Stimulated activated CD4-positive, alpha-beta T cell treated with anti-CD3 and anti-CD28 coated beads, Interleukin-4, amount 100 ng/mL, for 1 hour (primary cell): ENCODE measurements at places on chromosomes 3 and 15.

DNA sequence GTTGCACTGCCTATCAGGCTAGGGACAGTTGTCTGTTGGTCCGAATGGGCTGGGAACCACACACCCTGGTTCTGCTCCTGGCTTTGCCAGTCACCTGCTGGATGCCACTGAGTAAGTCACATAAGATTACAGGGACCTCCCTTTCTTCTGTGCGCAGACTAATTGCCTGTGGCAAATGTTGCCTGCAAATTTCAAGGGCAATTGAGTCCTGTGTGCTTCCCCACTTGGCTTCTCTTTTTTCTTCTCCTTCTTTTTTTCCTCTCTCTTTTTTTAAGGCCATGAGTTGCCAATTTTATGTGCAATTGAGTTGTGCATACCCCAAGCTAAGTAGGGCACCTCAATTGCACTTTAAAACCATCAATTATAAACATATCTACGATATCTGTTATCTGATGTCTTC lies 963.4 kb downstream of the MCTP2 start:
- no peak for DNase-seq

- DNase-seq: no peak
These were observed 31.6 kb upstream of the OR5K4 start for GRCh38 chr3:98322101-98322500.

DNA sequence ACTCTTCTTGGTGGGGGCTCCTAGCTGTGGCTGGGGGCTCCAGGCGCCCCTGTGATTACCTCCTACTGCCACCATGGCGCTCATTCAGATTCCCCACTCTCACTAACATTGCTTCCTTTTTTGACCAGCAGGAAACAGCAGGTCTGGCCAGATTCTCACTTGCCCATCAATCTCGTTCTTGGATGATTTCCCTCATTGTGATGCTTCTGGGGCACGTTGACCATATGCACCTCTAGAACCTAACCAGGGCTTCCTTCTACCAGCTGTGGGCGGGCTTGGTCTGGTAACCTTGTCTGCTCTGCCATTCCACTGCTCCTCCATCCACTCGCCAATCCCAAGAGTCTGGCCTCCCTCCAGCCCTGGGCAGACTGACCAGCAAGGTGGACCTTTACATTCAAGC lies 35.9 kb upstream of the PTPN23 start:
- DNase-seq: no peak

DNA sequence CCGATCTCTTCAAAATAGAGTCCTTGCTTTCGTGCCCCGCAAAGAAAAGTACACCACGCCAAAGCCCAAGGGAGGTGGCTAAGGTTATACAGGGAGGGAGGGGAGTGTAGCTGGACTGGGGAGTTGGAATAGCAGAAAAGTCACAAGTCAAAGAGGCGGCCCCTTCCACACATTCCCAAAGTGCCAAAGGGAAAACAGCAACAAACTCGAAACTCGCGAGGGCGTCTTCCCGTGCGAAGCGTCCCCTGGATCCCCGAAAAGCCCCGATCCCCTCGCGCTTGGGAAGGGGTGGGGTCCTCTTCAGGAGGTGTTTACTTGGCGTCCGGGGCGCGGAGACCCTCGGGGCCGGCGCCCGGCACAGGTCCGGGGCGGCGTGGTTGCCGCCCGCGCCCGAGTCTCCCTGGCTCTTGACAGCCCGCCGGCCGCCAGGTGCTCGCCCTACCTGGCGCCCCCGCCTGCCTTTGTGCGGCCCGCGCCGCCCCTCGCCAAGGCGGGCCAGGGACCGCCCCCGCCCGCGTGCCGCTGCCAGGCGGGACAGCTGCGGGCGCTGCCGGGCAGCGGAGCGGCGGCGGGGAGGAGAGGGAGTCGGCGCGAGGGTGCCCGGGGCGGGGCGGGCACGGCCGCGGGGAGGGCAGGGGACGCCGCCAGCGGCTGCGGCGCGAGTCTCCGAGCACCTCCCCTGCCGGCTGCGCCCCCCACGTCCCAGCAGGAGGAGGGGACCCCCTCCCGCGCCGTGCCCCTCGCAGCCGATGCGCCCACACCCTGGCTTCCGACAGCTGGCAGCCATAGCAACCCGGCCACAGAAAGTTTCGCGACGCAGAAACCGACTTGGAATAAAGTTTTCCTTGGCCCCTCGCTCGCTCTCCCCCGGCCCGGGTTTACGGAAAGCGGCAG lies 966 bp downstream of the MYO1E start:
- peak; percentile 6 for DNase-seq

DNA sequence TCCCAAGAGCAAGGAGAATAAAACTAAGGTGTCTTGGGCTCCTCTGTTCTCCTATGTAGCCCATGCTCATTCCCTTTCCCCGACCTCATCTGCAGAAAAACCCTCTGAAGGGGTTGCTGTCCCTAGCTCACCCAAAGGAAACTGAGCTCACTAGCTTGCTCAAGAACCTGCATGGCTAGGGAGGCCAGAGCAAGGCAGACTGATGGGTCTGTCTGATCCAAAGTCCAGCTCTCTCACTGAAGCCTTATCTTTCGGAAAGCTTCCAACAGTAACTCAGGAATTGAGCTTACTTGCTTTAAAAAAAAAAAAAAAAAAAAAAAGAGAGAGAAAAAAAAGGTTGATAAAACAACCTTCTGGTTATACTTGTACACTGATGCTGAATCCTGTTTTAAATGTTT lies 141.4 kb upstream of the TOPAZ1 start:
- DNase-seq: no peak

- DNase-seq: no peak
These were observed 11.3 kb upstream of the UBE3A start for GRCh38 chr15:25450163-25450562.

- no peak for DNase-seq
These were observed 61.7 kb downstream of the B3GALNT1 start for GRCh38 chr3:161043336-161044035.

DNA sequence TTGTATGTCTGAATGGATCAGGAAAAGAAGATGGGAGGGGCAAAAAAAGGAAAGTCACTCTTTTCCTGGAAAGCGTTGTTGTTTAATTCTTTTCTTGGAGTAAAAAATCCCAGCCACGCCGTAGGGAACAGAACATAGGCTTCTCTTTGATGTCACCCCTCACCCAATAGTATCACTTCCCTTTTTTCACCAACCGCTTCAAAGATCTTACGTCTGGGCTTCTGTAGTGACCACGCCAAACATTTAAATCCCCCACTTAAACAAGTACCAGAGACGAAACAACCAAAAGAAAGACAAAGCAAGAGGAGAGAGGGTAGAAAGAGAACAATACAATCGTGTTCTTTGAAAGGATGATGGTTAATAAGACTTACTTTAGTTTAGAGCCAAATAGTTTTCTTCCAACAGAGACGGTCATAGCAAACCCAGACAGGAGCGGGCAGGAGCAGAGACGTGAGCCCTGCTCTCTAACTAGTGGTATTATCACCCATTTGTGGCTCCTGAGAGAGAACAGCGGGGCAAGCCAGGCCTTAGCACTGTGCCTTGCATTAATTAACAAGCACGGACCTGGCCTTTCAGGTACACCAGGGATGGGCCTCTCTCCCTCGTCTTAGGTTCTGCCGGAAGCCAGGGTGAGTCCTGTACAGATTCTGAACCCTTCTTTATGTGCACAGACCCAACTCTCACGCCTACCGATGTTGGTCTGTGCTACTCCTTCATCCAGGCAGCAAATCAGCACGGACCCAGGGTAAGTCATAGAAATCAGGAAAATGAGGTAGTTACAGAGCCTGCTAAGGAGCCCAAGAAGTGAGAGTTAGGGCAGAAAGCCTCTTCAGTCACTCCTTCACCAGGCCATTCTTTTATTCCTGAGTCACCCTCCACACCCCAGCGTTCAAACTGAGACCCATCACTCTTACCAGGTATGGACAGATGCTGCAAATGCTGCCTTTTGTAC lies 28.2 kb upstream of the BCL6 start:
- DNase-seq: no peak

DNA sequence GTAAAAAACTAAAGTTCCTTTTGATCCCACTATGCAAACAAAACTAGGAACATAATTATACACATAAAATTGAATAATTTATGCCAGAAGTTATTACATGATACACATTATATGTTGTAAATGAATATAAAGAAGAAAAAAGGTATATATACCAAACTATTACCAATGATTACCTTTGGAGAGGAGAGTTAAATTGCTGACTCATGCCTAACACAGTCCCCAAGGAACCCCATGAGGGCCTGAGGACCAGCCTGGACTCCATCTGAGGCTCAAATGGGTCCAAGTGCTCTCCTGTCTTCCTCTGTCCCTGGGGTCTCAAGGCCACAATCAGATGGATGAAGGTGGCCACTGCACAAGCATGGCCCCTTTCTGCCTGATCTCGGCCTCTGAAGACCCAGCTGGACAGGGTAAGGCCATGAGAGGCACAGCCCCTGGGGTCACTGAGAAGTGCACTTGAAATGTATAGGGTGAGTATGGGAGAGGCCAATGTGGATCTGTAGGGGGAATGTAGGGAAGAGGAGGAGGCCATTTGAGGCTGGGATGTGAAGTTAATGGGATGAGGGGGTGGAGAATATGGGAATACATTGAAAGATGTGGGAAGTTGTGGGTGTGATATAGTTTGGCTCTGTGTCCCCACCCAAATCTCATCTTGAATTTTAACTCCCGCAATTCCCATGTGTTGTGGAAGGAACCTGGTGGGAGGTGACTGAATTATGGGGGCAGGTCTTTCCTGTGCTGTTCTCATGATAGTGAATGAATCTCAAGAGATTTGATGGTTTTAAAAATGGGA lies 1.1 kb upstream of the IQCF1 start:
- DNase-seq: no peak

DNA sequence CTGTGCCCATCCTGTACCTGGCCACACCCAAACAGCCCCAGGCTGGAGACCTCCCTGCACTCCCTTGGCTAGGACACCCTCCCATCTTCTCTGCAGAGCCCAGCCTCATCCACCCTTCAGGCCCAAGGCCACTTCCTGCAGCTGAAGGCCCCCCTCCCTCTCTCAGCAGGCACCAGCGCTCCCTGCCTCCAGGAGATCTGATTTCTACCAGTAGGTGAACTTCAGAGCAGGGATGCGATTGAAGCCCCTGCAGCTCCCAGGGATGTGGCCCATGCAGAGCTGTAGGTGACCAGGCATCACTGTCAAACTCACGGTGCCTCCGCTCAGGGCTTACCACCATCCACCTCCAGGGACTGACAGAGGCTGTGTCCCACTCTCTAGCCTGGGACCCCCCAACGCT lies 96.3 kb downstream of the NUP210 start:
- no peak for DNase-seq

DNA sequence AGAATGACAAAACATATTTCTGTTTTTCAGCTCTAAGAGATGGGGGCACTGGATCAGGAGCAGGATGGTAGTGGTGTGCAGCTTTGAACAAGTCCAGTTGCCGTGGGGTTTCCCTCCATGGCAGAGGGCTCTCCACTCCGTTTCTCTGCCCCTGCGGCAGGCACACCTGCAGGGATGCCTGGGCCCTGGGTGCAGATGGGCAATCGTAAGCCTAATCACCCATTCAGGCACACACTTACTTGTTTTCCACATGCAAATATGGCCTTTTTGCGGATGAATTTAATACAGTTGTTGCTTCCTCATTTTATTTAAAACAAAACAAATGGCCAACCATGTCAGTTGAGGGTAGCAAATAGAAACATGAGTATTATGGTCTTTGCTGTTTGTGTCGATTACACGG lies 85.1 kb downstream of the LPP start:
- no peak for DNase-seq

- no peak for DNase-seq
These were observed 9.2 kb downstream of the LZTFL1 start for GRCh38 chr3:45832699-45833098.

DNA sequence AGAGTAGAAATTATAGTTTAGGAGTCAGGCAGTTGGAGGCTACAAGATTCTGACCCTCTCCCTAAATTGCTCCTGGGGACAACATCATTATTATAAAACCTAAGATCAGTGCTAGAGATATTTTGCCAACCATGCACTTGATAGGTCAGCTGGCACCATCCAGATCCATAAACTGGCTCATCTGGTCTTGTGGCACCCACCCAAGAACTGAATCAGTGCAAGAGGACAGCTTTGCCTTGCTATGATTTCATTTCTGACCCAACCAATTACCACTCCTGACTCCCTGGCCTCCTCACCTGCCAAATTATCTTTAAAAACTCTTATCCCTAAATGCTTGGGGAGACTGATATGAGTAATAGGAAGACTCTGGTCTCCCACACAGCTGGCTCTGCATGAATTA lies 461.1 kb upstream of the TGFBR2 start:
- no peak for DNase-seq

GRCh38 chr15:38471974-38472373 lies 18.0 kb downstream of the FAM98B start:
- DNase-seq: no peak

- DNase-seq: no peak
These were observed 60.3 kb downstream of the BDH1 start for GRCh38 chr3:197495499-197495898.

GRCh38 chr3:58434168-58434504 lies 504 bp upstream of the PDHB start:
- DNase-seq: no peak

- no peak for DNase-seq
These were observed 66.4 kb downstream of the XXYLT1 start for GRCh38 chr3:195204360-195205163.

- no peak for DNase-seq
These were observed 312.2 kb upstream of the SLCO3A1 start for GRCh38 chr15:91541286-91541685.

DNA sequence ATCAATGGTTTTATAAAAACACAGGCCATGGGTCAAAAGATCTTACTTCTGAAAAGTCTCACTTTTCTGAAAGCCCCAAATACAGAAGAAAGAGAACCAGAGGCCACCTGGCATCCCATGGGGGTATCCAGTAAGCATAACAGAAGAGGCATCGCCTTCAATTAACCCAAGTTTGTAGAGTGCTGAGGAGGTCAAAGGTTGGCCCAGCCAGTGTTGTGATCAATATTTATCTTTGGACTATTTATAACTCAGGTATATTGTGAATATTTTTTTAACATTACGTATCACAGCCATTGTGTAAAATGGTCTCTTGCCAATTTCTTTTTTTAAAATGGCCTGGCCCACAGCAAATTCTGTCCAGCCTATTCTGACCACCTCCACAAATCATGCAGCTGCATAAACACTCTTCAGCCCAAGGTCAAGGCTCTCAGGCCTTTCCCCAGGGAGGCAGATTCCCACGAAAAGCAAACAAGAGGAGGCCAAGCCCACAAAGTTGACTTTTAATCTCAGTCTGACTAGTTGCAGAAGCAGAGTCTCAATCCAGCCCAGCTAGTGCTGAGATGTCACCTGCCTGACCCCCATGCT lies 26.2 kb upstream of the SPTBN5 start:
- no peak for DNase-seq

GRCh38 chr15:42405863-42406482 lies 46.7 kb downstream of the CAPN3 start:
- DNase-seq: no peak

DNA sequence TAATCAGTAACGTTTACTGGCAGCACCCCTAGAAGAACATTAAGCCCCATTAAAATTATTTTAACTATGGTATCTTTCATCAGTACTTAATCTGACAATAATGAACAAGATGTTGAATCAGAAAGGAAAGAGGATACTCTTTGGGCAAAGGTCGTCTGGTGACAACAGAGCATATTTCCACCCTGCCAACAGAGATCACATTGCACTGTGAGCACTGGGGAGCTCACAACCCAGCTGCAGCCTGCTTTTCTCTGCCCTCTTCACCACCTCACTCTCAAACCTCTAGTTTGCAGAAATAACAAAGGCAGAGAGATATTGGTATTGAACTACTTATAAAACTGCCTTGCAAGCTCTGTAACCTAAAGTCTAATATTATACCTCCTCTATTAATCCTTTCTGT lies 130.0 kb downstream of the FBN1 start:
- DNase-seq: no peak
